GM12865 (cell line): ENCODE measurements at places on chromosomes 6 and 20.
A peak's percentile ranks its signal among the peaks of the same experiment; 100 is the strongest.

GRCh38 chr20:40657526-40657925 lies 31.5 kb downstream of the MAFB start:
- no peak for DNase-seq

- DNase-seq = no peak
These were observed 17.4 kb downstream of the PRPH2 start for GRCh38 chr6:42704937-42705374.

DNA sequence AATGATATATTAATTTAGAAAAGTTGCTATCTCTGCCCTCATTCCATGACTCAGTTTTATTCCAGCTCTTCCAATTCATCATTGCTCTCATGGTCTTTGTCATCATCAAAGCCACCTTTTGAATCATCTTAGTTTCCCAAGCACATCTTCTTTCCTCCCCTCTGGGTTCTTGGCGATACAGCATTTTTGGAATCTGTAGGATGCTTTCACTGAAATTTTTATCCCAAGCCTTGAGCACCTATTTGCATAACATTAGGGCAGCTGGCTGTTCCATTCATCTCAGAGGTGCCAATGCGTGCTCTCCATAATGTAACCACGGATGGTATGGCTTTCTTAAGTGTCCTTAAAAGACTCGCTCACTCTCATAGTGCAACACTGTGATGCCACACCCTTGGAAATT lies 100.4 kb downstream of the SNX5 start:
- DNase-seq = no peak

DNA sequence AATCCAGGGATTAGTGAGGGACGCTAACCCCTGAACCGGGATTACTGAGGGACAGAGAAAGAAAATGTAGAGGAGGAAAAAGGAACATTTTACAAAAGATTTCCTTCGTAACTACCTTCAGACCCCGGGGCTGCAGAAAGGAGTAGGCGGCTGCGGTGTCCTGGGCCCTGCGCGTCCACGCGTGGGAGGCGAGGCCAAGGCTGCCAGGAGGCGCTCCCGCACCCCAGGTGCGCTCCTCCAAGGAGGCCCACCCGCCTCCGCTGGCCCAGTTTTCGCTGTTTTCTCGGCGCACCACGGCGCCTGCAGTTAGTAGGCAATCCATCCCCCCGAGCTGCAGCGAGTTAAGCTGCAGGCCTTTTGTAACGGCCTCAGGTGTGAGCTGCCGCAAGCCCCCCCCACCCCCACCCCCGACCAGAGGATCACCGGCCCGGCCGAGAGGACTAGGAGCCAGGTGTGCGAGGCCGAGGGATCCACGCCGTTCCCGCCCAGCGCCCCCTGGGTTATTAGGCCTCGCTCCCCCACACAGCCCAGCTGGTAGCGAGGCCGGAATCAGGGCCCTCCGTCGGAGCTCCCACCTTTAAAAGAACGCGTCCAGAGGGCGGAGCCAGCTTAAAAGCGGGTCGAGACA lies 380.3 kb upstream of the ARID1B start:
- no peak for DNase-seq

DNA sequence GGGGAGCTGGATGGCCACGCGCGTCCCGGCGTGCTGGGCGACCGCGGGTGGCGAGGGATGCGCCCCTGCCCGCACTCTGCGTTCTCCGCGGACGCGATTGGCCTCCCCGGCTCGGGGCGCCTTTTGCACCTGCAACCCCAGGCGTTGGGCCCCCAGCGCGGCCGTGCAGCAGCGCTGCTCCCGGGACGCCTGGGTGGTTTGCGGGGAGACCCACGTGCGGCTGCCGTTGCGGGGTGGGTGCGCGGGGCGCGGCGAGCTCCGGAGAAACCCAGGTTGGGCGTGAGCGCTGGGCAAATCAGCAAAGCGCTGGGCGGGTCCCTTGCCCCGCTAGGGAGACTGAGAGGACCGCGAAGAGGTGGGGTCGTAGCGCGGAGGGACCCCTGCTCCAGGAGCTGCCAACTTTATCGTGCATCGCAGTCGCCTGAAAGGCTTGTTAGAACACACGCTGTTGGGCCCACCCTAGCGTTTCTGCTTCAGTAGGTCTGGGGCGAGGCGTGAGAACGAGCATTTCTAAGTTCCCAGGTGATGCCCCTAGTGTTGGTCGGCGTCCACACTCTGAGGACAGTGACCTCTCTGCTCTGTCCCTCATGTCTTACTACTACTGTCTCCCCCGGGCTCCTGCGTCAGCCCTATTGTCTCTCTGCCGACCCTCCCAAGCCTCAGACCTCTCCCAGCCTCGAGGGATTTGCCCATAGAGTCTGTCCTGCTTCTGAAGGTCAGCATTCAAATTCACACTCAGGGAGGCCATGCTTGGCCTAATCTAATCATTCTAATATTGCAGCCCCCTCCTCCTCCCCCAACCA lies 538 bp upstream of the ZFP64 start:
- DNase-seq = peak; percentile 82

GRCh38 chr6:168616816-168617765 lies 176.1 kb downstream of the SMOC2 start:
- DNase-seq = no peak

DNA sequence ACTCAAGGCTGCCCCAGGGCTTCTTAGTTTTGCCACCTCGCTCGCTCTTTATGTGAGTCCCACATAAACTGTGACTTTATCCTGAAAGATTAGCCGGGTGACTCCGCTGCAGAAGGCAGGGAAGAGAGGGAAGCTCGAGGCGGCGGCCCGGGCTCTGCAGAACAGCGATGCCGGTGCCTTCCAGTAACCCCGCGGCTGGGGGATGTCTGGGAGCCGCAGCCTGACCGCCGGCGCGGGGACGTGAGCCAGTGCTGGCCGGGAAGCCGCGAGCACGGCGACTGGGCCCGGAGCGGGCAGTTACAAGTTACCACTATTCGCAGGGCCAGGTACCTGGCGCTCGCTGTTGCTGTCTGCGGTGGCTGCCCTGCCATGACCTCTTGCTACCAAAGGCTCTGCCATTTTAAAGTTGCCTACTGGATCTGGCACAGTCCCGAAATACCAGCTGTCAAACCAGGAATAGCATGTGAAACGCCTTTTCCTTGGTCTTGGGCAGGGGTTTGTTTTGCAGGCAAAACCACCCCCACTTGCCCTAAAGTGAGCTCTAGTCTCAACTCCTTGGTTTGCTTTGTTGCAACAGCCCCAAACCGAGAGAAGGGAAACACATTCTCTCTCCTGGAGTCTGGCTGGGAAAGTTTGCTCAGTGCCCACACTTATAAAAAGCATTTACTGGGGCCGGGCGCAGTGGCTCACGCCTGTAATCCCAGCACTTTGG lies 124.0 kb upstream of the SLC2A12 start:
- DNase-seq = no peak

DNA sequence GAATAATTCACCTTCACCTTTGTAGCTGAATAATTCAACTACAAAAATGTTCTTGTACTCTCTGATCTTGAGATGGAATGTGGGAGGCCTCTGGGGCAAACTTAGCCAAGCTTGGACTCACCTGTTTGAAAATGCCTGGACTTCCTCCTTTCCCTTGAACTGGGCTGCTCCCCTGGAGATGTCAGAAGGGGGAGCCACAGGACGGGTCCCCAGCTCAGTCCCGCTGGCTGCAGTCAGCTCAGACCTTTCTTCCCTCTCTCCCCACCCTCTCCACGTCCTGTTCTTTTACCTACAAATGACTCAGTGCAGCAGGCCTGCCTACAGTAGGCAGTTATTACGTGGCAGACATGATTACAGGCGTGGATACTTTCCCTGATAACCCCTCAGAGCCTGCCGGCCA lies 131.5 kb upstream of the RALGAPA2 start:
- DNase-seq = no peak

- DNase-seq = no peak
These were observed 25.6 kb upstream of the MBOAT1 start for GRCh38 chr6:20237677-20238460.

DNA sequence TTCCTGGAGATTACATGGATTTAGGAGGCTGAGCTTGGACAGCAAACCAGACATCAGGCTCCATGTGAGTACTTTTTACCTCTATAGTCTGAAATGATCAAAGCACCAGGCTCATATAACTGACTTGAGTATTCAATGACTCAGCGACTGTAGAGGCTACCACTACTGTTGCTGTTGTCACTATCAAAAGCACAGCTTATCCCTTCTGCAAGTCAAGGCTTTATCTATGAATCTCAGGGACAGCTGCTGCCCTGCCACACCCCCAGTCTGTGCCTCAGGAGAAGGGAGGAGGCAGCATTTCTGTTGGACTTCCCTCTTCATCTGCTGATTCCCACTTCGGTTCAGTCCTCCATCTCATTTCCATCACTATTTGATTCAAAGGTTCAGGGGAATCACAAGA lies 80.5 kb upstream of the CNR1 start:
- DNase-seq = no peak

DNA sequence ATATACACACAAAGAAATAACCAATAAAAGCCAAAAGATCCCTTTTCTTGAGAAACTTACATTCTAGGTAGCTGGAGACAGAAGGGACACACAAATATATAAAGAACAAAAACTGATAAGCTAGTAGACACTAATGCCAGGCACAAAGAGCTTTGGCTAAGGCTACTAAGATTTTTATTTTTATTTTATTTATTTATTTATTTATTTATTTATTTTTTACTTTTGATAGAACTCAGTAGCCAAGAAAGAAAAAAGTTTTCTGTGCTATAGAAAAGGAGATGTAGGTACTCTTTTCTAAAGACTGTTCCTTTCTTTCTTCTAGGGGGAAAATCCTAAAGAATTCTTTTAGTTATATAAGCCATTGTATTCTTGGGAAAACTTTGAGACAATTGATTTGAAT lies 34.1 kb downstream of the THEMIS start:
- no peak for DNase-seq

DNA sequence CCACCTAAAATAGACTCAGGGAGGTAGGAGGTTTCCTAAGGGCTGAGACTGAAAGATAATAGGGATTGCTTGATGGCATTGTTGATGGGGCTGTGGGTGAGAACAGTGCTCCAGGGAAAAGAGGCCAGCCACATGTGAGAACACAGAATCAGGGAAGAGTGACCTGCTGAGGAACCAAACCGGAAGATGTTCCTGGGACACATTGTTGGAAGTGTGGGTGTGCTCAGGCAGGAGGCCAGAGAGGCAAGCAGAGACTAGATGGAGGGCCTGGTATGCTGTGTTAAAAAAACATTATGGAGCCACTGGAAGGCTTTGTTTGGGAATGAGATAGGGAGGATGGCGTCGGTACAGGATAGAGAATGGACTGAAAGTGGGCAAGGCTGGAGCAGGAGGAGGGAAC lies 23.3 kb downstream of the RNF144B start:
- DNase-seq = no peak

- DNase-seq = peak; percentile 83
These were observed 91.4 kb upstream of the NEDD9 start for GRCh38 chr6:11323666-11324452.

DNA sequence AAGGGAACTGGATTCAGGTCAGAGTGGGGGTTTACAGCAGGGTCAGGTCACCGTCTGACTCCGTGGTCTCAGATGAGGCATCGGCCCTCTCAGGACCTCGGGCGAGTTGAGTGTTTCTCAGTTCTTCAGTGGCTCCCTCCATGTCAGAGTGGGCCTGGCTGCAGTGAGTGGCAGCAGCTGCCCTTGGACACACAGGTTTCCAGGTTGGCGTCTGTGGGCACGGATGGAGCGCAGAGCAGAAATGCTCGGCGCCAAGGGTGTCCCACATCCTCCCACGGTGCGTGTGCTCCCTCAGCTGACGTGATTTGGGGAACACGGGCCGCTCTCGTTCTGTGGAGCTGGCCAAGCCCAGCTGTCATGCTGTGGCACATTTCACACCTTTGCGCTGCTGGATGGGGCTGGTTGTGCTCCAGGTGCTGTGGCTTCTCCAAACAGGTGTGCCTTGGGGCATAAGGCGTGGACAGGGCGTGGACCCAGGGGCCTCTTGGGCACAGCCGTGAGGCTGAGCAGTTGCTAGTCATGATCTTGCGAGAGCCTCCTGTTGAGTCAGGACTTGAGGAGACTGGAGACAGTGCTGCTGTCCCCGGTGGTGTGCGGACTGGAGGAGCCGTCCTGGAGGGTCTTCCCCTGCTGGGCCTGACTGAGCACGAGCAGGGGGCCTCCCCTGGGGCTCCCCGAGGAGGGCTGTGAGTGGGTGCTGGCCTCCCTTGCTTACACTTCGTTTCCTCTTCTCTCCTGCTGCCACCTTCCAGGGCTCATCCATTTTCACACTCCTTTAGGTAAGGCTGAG lies 9.5 kb upstream of the DNAJC5 start:
- no peak for DNase-seq
